ENCODE measurements at places on chromosomes 7 and 10.

DNA sequence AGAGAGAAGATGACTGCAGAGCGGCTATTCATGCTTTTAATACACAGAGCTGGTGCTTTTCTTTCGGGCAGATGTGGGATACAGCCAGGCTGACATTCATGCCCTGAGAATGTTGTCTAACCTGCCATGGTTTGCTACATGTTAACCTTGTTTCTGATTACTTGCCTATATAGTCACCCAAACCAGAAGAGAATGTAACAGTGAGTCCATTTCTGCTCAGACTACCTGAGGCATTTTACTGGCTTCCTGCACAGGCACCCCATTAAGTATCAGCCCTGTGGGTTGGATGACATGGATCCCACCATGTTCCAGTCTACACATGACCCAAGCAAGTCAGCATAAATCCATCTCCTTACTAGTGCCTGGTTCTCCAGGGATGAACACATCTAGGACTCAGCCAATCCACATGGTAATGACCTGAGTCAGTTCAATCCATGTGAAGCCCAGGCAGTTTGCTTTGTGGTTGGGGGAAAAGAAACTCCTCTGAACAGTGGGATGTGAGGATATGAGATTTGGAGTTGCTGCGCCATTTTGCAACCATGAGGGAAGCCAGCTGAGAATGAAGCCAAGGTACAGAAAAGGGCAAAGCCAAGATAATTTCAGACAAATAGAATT, 55.7 kb upstream of the MKX start:
- no peak for DNase-seq

- no peak for DNase-seq
Measured at GRCh38 chr7:115883629-115884028, 146.9 kb downstream of the TFEC start.

- no peak for DNase-seq
Measured at GRCh38 chr7:21361413-21362125, 66.3 kb upstream of the SP4 start.

DNA sequence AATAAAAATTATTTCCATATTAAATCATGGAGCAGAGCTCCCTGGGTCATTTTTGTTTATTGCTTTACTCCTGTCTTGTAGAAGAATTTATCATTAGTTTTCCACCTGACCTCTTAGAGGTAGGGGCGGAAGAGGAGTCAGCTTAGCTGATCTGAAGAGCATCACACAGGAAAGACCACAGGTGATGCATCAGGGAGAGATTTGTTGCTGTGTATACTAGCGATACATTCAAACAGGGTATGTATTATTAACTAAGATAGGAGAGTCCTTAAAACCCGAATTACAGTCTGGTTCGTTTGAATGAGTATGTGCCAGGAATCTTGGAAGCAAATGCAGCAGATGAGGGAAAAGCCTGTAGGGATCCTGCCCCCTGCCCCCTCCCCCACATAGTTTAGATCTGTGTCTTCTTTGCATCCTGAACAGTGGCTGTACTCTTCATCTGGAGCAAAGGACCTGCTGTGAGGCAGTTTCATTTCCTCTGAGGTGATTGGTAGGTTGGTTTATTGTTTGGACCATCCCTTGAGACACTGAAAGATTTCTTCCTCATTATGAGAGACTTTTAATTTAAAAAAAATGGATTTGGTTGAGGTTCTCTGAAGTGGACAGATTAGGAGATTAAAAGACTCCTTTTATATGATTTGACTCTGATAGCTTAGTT, 177.0 kb downstream of the SND1 start:
- DNase-seq = no peak

GRCh38 chr7:34558022-34558421, 100.0 kb upstream of the NPSR1 start:
- no peak for DNase-seq

DNA sequence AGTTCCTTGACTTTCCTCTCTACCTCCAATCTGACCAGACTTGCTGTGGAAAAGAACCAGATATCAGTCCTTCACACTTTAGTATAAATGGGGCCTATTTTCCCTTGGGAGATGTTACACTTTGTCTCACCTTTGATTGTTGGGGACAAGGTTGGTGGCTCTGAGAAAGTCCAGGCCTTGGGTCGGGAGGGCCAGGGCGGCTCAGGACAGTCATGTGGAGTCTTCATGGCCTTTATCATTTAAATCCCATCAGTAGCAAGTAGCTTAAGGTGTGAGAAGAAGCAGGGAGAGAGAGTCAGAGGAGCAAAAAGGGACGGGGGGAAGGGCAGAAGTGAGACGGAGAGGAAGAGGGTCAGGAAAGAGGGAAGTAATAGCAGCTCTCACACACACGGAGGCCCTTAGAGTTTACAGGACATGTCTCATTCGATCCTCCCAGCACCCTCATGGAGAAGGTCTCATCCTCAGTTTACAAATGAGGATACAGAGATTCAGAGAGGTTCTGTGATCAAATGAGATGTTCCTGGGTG, 40.5 kb downstream of the TBATA start:
- no peak for DNase-seq

DNA sequence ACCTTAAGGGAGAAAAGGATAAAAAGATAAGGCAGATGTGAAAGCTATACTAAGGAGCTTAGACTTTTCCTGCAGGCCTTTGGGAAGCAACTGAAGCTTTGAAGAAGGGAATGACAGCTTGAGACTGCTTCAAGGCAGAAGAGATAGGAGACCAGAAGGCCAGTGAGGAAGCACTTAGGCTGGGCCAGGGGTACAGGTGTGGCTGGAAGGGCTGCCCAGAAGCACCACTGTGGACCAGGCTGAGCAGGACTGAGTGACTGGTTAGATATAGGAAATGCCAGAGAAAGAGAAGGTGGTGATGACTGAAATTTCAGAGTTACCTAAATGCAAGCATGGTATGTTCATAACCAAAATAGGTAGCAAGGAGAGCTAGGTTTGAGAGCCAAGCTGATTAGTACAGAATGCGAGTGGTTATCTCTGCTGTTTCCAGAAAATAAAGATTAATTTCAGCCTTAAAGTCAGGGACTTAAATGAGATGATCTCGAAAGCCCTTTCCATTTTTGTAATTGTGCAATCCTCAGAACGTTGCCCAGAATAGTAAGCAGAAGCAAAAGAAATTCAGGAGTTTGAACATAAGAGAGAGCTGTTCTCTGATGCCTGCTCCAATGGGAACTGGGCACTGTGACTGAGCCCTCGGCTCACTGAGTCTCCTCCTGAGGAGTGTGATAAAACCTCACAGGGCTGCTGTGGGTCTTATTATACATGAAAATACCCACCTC, 54.9 kb downstream of the MET start:
- no peak for DNase-seq

GRCh38 chr10:84453303-84453702, 124.9 kb downstream of the CCSER2 start:
- no peak for DNase-seq

DNA sequence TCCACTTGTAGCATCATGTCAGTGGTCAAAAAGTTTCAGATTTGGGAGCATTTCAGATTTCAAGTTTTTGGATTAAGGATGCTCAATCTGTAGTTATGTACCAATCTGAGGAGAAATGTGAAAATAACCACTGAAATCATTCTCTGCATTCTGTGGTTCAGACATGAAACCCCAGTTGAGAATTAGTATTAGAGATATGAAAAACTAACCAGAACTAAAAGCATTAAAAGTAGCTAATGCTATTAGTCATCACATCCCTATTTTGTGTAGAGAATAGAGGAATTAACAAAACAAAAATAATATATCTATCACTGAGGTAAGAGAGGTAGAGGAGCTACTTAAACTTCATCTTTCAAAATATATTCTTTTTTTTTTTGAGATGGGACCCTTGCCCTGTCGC, 28.0 kb downstream of the MICU1 start:
- DNase-seq = no peak

GRCh38 chr7:37007268-37007667, 283.0 kb upstream of the AOAH start:
- no peak for DNase-seq

DNA sequence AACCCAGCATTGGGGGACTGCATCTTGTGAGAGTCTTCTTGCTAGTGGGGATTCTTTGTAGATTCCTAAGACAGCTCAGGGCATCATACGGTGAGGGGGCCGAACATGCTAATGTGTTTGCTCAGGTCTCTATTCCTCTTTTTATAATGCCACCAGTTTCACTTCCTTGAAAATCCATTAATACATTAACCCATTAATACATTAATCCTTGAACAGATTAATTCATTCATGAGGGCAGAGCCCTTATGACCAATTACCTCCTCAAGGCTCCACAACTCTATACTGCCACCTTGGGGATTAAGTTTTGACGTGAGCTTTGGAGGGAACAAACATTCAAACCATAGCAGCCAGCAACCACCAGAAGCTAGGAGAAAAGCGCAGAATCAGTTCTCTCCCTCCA, 67.2 kb upstream of the POT1 start:
- no peak for DNase-seq

DNA sequence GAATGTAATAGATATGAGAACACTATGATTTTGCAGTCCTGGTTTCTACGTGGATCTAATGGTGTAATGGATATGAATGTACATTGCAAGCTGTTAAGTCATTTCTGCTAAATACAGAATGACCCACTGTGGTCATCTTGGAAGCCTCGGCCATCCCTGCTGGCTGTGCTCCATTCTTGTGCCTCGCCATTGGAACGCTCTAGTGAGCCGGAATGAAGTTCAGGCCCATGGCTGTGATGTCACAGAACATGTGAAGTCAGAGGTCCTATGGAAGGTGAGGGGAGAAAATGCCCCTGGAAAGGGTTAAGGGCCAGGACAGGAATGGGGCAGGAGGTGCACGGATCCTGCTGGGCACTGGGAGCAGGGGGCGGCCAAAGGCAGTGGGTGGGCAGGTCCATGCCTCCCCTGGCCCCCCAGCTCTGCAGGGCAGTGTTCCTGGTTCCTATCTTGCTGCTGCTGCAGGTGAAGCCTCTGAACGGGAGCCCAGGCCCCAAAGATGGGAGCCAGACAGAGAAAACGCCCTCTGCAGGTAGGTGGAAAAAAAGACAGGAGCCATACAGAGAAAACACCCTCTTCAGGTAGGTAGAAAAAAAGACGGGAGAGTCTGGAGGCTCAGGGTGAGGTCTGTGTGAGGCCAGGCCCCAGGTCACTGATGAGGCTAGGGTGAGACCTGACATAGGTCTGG, at the start of gene LLCFC1:
TSS of gene LLCFC1 (plus strand) at position 259 of the 685 bp plus-strand sequence. CDS start at position 397, 138 bp downstream.
- DNase-seq = no peak

DNA sequence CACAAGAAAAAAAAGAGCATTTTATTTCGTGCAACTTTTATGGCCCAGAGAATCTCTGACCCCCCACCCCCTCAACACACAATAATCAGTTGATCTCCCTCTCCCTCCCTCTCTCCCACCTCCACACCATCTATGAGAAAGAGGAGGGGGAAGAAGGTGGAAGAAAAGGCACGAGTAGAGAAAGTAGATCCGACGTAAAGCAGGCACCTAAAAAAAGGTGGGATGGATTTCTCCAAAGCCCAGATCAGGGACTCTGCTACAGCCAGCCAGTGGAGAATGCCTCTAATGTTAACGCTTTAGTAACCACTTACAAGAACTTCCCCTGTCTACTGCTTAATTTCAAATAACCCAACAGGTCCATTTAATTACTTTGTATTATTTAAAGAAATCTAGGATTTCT, 24.4 kb downstream of the KMT2C start:
- peak; percentile 26 for DNase-seq

- DNase-seq = no peak
Measured at GRCh38 chr7:6448943-6449543, 1.3 kb upstream of the DAGLB start.

GRCh38 chr7:79421751-79422150, 31.7 kb downstream of the MAGI2 start:
- no peak for DNase-seq

DNA sequence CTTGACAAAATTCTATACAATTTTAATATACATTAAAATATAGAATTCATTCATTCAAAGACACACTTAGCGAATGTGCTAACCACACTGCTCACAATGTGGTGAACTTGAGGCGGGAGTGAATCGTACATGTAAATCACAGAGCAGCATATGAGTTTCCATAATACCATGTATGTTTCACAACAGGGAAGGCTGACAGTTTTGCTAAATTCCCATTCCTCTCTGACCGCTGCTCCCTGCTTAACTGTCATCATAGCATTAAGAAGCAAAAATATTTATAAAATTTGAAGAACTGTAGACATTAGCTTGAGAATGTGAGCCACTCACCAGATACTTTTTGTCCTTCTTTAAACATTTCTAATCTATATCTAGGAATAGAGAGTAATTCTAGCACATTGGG, 763.3 kb downstream of the MAGI2 start:
- DNase-seq = no peak

- peak; percentile 26 for DNase-seq
Measured at GRCh38 chr7:26863518-26864308, 677 bp downstream of the SKAP2 start.

DNA sequence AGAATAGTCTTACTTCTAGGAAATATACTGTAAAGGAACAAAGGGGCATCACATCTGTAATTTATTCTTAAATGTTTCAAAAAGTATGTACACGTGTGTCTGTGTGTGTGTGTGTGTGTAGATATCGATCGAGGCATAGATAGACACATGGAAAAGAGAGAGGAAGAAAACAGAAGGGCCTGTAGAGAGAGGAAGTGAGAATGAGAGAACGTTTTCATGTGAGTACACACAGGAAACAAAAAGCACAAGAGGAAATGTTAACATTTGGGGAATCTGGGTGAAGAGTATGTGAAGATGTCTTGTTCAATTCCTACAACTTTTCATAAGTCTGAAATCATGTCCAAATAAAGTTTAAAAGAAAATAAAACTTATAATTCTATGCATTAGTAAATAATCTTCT, 286.5 kb upstream of the SORCS1 start:
- DNase-seq = no peak

DNA sequence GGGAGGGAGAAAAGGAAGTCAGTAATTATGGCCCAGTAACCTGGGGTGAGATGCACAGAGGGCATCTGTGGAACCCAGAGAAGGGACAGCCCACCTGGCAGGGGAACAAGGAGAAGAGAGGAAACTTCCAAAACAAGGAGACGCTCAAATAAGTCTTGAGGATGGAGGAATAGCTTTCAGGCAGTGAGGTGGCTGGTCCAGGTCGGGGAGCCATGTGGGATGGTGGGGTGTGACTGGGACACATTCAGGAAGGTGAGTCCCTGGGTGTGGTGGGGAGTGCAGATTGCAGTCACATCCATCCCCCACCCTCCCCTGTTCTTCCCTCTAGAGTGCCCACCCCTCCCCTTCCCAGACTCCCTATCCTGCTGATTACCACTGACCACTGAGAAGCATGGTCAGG, 175.4 kb downstream of the GRID1 start:
- no peak for DNase-seq

DNA sequence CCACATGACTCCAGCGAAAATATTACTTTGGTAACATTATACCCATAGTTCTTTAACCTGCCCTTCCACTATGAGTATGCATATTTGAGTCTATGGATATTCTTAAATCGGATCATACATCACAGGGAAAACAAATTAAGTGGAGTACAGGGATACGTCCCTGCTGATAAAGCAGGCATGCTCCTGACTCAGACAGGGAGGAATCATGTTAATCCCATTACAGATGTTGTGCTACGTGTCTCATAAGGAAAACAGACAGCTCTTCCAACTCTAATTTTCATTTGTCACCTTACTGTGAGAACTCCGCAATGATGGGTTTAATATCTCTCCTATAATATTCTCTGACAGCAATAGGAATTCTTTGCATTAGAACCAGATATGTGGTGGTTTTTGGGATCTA, 469.5 kb upstream of the POM121L12 start:
- DNase-seq = no peak

All from cerebellum (tissue), 4 donors.